GM04503 (cell line): ENCODE measurements at places on chromosomes 2 and 18.

GRCh38 chr2:69918401-69918800 lies 3.5 kb downstream of the MXD1 start:
- DNase-seq: no peak

- DNase-seq: no peak
Measured at GRCh38 chr2:147659051-147659450, 185.8 kb upstream of the ACVR2A start.

- DNase-seq: no peak
Measured at GRCh38 chr2:170717599-170717963, 2.4 kb downstream of the SP5 start.

- no peak for DNase-seq
Measured at GRCh38 chr18:51429644-51430043, 232.2 kb upstream of the MEX3C start.

DNA sequence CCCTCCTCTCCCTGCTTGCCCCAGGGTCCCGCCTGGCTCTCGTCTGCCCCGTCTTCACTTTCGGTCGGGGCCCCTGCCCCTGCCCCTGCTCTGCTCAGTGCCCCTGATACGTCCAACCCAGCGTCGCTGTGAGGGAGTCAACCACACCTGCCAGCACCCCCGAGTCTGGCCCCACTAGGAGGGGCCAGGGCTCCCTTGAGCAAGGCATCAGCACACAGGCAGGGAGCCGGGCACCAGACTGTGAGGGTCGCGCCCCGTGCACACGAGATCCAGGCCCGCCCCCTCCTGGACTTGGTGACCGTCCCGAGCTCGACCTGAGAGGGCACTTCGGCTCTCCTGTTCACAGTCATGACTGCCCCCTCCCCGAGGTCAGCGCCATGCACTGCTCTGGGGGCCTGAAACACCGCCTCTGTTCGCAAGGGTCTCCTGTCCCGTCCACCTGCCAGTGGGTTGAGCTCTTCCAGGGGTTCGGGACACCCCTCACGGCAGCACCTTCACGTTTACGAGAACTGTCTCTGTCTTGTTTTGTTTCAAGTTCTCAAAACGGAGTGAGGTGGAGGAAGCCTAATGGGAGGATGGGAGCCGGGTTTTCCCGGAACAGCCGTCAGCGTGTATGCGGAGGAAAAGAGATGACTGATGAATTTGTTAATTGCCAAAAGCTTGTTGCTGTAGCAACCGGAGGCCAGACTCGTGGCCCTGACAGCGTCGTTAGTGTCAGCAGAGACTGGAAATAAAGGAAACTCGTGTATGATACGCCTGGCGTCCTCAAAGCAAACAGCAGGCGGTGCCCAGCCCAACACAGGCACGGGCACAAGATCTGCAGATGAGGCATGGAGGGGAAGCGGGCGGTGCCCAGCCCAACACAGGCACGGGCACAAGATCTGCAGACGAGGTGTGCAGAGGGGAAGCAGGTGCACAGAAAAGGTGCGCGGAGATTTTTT lies 48.2 kb upstream of the KCNG2 start:
- DNase-seq: no peak

DNA sequence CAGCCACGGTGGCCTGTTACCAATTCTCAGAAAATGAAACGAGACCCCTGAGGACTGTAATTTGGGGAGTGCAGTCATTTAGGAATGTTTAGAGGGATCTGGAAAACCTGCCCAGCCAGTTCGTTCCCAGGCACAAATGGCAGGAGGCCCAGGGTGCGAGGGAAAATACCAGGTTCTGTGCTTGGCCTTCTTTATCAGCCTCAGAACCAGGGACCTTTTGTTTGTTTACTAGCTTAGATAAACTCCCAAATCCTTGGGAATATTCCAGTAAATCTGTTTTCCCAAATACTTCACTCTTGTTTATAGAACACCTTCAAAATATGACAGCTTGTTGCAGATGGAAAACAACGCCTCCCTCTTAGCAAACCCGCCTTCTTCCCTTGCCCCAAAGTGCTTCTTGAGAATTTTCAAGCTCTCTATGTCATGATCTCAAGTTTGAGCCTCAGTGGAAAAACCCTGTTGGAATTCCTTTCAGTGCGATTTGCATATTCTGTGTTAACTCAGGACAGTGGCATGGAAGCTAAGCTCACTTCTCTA lies 400.3 kb upstream of the SMIM21 start:
- no peak for DNase-seq

- DNase-seq: no peak
Measured at GRCh38 chr2:39023649-39024048, 97.2 kb downstream of the SOS1 start.

DNA sequence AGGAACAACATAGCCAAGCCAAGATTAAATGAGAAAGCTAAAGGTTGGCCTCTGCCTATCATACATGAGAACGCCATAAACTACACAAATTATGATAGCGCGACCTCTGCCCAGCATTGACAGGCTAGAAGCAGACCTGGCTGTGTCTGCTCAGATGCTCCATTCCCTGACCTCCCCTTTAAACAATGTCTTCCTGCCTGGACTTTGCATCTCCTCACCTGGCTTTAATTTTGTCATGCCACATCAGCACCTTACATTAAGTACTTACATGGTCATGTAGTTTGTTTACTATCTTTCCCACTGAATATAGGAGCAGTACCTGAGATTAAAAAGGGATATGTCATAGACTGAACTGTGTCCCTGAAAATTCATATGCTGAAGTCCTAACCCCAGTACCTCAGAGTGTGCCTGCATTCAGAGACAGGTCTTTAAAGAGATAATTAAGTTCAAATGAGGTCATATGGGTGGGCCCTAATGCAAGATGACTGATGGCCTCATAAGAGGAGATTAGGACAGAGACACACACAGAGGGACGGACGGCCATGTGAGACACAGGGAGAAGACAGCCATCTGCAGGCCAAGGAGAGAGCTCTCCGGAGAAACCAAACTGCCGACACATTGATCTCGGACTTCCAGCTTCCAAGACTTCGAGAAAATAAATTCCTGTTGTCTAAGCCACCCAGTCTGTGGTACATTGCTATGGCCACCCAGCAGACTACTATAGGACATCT lies 103.7 kb downstream of the BIN1 start:
- DNase-seq: no peak

DNA sequence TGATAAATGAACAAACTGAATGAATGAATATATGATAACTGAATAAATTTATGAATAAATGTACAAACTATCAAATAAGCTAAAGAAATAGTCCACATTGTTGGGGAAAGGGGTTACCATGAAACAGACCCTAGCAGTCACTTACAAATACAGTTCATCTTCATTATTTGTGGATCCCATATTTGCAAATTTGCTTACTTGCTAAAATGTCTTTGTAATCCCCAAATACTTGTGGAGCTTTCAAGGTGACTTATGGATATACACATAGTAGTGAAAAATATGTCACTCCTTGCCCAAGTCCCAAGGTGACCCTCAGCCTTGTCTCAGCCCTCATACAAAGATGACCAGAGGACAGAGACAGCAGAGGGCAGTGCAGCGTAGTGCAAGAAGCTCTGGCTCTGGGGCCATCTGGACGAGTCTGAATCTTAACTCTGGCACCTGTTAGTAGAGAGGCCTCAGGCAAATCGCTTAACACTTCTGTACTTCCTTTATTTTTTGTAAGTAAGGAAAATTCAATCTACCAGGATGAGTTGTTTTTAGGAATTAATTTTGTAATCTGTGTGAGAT lies 3.1 kb downstream of the PAIP2B start:
- no peak for DNase-seq

DNA sequence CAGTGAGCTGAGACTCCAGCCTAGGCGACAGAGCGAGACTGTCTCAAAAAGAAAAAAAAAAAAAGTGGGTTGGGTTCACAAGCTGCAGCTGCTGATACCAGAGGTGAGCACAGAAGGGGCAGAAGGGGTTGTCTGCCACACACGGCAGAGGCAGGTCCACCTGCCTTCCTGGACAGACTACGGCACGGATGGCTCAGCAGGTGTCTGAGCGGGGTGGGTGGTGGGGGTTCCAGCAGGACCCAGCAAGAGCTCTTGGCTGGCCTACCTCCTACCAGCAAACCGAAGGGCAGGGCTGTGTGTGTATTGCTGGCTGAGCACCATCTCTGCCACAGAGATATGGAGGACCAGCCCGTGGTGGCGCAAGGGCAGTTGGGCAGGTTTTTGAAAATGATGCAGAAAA lies 130.4 kb upstream of the ASB18 start:
- no peak for DNase-seq

- DNase-seq: no peak
Measured at GRCh38 chr2:72114693-72115051, 33.0 kb downstream of the CYP26B1 start.

DNA sequence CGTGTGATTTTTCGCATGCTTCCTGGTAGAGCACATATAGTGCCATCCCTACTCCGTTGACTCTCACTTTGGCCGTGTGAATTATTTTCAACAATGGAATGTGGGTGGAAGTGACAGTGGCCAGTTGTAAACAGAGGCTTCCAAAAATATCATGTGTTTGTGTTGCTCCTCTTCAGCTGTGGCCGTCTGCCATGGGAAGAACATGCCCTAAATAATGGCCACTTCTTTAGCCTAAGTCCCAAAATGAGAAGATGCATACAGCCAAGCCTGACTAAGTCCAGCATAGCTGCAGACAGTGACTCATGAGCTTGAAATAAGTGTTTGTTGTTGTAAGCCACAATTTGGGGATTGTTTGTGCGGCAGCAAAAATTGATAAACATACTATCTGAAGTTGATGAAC lies 8.9 kb upstream of the GALNT1 start:
- no peak for DNase-seq

- DNase-seq: no peak
Measured at GRCh38 chr2:218278531-218279360, 8.4 kb downstream of the PNKD start.

- DNase-seq: no peak
Measured at GRCh38 chr2:25054720-25055119, 12.8 kb downstream of the EFR3B start.

GRCh38 chr2:121104721-121105141 lies 180.3 kb downstream of the TFCP2L1 start:
- DNase-seq: no peak

GRCh38 chr18:37571266-37571665 lies 5.7 kb upstream of the CELF4 start:
- no peak for DNase-seq

DNA sequence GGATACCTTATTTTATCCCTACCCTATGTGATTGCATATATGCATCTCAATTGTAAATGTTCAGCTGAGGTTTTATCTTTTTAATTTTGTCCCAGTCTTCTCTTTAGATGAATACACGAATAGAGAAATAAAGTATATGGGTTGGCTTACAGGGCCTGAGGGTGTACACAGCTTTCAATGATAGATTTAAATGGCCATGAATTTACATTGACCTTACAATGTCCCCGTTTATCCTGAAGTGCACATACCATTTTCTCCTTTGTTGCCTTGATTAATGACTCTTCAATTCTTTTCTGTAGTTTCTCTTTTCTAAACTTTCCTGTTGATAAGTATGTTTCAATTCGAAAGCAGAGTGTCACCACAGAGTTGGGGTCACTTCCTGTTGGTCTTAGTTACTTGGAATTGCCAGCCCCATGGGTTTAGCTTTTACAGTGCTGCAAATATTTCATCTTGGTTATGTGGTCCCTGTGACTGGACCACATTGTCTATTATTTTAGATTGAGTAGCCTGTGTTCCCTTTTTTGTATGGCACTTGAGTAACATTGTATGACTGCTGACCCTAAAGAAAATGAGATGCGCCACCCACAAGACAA lies 1616.3 kb upstream of the ACVR2A start:
- DNase-seq: no peak

GRCh38 chr2:101149241-101150192 lies 1.7 kb downstream of the TBC1D8 start:
- no peak for DNase-seq

GRCh38 chr18:58884680-58885079 lies 20.0 kb downstream of the ZNF532 start:
- DNase-seq: no peak

DNA sequence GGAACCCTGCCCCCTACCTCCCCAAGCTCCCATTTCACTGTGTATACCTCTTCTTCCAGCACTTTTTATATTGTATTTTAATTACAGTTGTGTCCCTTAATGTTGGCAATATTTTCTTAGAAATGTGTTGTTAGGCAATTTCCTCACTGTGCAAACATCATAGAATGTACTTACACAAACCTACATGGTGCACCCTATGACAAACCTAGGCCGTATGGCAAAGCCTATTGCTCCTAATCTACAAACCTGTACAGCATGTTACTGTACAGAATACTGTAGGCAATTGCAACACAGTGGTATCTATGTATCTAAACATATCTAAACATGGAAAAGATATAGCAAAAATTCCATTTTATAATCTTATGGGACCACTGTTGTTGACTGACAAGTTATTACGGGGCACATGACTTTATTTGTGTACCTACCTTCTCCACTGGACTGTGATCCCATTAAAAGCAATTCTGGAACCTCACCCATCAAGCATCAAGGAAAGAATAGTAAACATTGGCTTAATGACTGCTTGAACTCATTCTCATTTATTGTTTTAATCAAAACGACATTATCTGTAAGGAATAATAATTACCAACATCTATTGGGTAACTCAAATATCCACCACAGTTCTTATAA lies 1641.5 kb upstream of the ZEB2 start:
- DNase-seq: no peak

DNA sequence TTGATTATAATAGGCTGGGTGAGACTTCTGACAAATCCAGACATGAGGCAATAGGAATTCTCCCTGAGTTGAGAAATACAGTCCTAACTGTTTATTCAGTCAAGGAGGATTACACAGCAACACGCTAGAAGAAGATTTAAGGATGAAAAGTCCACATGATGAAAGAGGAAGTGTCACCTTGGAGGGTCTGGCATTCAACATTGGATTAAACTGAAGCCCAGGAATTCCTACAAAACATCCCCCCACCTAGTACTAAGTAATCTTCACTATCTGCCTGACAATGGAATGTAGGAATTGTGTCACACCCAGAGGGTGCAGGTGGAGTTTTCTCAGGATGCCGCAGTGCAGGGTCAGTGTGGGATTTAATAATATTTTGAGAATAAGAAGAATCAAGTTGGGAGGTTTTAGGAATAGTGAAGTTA lies 142.4 kb downstream of the SOCS6 start:
- DNase-seq: peak; percentile 59

- DNase-seq: peak; percentile 26
Measured at GRCh38 chr2:230161184-230161583, 58.6 kb downstream of the SP110 start.
